ENCODE measurements at places on chromosomes 7 and 10. TPM values are rescaled to one million over a fixed set of nuclear protein-coding genes. Genes with fewer than 3 reads are reported as not detected.

The HKDC1 gene
- 0.62 TPM for total RNA-seq

The RELN gene
- not detected for total RNA-seq

The DPCD gene
- total RNA-seq = 4.7 TPM

The TMEM140 gene
- 26.4 TPM for total RNA-seq

The ALKBH4 gene
- 11.8 TPM for total RNA-seq

The GAD2 gene
- not detected for total RNA-seq

The PRKCQ gene
- total RNA-seq = 42.9 TPM

The DPYSL4 gene
- 4.8 TPM for total RNA-seq

The IL6 gene
- total RNA-seq = 0.46 TPM

The LLCFC1 gene
- total RNA-seq = not detected

The MMD2 gene
- total RNA-seq = not detected

The ADGRA1 gene
- not detected for total RNA-seq

Data from activated T-cell treated with anti-CD3 and anti-CD28 coated beads, Interleukin-2, amount 50 U/mL, for 72 hours (primary cell).